ENCODE measurements at places on chromosomes 6 and 20.
A peak's percentile ranks its signal among the peaks of the same experiment; 100 is the strongest.

DNA sequence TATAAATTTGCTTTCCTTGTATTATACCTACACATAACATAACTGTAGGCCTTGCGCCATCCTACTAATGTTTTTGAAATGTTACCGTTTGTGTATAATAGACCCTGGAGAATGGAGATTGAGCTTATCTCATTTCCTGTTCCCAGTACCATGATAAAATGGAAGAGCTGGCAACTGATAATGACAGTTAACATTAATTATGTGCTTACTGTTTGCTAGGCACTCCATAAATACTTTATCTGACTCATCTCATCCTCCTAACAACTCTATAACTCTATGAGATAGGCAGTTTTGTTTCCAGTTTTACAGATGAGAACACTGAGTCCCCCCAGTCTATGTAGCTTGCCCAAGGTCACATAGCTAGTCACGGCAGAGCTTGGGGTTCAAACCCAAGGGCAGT, 396.7 kb downstream of the SYNE1 start:
- DNase-seq, result no peak

DNA sequence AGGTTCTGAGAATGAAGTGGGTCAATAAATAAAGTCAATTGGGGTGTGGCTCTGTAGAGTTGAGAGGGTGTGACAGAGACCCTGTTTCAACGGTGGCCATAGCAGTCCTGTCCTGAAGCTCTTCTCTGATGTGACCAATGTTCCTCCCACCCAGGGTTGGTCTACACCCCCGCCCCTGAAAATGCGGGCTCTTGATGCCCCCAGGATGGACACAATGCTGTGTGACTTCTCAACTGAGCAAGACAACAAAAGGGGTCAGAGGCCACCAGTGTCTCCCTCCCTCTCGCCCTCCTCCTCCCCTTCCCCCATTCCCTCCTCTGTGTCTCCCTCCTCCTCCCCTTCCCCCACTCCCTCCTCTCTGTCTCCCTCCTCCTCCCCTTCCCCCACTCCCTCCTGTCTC, 41.7 kb upstream of the NXT1 start:
- DNase-seq, result no peak

DNA sequence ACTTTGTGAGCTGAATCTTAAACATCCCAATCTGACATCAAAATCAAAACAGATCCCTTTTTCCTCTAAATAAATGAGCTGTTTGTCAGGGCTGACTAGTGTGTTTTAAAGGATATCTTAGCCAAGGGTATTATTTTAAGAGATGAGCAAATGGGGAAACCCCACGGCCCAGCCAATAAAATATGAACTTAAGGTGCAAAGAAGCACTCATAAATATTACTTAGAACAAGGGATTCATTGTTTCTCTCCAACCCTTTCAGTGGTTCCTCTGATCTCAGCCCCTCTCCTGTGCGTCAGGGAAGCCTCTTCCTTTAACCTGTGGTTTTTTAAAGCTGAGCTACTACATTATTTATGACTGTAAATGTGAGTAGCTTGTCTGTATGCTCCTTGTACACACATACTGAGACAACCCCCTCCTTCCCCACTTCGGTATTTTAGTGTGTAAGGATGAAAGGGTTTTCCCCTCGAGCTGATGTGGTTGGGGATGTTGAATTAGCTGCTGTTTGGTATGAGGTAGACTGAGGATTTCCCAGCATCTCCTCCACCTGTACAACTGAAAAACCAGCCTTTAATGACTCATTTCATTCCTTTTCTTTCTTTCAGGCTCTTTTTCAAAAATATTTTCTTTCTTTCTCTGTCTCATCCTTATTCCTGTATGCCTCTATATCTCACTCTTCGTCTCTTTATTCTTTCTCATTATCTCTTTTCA, 6.5 kb downstream of the BMP5 start:
- DNase-seq, result peak; percentile 49

GRCh38 chr6:169073311-169073710, 180.3 kb downstream of the THBS2 start:
- no peak for DNase-seq

DNA sequence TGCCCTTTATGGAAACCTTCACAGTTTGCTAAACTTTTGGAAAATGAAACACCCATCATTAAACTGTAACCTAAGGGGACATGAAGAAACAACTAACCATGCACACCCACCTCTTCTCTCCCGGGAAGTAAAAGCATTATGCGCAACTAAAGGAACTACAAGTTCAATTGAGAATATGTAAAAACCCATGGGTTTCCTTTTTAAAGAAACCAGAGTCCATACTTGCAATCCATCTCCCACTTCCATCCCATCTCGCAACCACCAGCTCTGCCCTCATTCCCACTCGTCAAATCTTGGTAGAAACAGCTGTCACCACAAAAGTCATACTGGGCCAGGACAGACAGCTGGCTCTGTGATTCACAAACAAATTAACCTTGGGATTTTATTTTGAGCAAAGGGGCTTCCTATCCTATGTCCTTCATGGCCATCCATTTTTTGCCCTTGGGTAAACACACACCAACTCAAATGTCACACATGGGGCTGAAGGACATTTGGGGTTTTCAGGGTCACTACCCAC, 81.5 kb downstream of the HAO1 start:
- DNase-seq, result no peak

GRCh38 chr6:65964261-65964660, 257.2 kb upstream of the EYS start:
- no peak for DNase-seq

- DNase-seq, result peak; percentile 31
Measured at GRCh38 chr20:44495802-44496481, 20.3 kb downstream of the TTPAL start.

DNA sequence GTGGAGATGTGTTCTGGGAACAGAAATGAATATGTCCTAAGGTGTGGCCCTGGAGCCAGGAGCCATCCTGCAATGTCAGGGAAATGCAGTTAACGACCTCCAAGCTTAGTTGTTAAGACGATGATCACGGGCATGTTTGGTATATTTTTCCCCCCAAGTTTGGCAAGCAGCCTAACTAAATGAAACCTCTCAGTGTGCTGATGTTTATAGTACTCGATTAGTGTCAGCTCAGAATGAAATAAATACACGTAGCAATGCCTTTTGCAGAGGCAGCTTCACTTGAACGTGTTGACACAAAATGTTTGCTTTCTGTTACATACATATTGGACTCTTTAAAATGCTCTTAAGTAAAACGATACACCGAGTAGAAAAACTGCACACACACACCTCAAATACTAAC, 76.2 kb upstream of the OLIG3 start:
- DNase-seq, result no peak

DNA sequence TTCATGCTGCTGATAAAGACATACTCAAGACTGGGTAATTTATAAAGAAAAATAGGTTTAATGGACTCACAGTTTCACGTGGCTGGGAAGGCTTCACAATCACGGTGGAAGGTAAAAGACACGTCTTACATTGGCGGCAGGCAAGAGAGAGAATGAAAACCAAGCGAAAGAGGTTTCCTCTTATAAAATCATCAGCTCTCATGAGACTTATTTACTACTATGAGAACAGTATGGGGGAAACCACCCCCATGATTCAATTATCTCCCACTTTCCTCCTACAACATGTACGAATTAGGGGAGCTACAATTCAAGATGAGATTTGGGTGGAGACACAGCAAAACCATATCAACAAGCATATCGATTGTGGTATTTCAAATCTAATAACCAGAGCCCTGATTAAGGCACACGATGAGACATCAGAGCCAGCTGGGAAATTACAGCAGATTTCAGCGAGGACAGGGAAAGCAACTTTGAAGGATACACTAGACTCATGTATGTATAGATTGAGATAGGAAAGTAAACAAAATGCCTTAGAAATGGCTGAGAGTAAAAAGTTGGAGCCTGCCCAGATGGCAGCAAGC, 129.8 kb upstream of the GJE1 start:
- DNase-seq, result no peak

DNA sequence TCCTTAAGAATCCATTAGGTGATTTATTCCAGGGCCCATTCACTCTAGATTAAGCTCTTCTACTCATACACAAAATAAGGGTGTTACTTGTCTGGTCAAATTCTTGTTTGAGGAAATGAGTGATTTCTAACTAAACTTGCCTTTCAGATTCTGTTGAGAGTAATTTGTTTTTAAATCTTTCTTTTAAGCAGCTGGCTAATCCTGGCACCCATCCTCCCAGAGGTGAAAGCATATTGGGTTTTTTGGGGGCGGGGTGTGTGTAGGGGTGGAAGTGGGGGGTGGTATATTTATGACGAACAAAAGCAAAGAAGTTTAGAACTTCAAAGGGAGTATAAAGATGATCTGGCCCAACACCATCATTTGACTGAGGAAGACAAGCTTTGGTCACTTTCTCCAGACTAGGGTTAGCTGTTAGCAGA, 94.7 kb downstream of the RTN4IP1 start:
- DNase-seq, result peak; percentile 85

DNA sequence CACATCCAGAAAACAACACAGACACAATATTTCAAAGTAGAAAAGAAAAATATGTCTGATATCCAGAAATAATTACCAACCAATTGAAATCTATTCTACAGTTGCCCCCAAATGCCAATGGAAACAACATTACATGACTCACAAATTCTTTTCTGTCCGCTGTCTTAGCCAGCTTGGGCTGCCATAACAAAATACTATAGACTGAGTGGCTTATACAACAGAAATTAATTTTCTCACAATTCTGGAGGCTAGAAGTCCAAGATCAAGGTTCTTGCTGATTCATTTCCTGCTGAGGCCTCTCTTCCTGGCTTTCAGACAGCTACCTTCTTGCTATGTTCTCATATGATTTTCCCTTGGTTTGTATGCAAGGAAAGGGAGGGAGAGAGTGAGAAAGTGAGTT, 698.1 kb downstream of the DHX35 start:
- no peak for DNase-seq

- DNase-seq, result peak; percentile 74
Measured at GRCh38 chr6:31615748-31616147, 714 bp downstream of the AIF1 start.

- DNase-seq, result no peak
Measured at GRCh38 chr6:136786658-136787057, 5.6 kb downstream of the MAP3K5 start.

Measured in activated naive CD4-positive, alpha-beta T cell treated with anti-CD3 and anti-CD28 coated beads for 36 hours (primary cell).